HS-5 (cell line): ENCODE measurements at places on chromosomes 3 and 15.

DNA sequence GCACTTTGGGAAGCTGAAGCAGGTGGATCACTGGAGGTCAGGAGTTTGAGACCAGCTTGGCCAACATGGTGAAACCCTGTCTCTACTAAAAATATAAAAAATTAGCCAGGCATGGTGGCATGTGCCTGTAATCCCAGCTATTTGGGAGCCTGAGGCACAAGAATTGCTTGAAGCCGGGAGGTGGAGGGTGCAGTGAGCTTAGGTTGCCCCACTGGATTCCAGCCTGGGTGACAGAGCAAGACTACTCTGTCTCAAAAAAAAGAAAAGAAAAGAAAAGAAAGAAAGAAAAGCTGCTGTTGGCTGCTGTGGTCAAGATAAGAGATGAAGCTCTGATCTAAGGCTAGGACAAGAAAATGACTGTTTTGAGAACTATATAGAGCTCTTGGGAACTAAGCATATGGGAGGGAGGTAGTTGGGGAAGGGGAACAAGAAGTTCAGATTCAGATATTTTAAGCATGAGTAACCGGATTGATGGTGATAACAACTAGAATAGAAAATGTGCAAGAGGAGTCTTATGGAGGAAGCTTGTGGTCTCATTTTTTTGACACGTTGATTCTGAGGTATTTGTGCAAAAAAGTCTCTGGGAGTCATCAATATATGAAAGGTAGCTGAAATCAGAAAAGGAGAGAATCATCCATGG is 25.7 kb downstream of the DNAH12 start:
- peak; percentile 49 for DNase-seq

DNA sequence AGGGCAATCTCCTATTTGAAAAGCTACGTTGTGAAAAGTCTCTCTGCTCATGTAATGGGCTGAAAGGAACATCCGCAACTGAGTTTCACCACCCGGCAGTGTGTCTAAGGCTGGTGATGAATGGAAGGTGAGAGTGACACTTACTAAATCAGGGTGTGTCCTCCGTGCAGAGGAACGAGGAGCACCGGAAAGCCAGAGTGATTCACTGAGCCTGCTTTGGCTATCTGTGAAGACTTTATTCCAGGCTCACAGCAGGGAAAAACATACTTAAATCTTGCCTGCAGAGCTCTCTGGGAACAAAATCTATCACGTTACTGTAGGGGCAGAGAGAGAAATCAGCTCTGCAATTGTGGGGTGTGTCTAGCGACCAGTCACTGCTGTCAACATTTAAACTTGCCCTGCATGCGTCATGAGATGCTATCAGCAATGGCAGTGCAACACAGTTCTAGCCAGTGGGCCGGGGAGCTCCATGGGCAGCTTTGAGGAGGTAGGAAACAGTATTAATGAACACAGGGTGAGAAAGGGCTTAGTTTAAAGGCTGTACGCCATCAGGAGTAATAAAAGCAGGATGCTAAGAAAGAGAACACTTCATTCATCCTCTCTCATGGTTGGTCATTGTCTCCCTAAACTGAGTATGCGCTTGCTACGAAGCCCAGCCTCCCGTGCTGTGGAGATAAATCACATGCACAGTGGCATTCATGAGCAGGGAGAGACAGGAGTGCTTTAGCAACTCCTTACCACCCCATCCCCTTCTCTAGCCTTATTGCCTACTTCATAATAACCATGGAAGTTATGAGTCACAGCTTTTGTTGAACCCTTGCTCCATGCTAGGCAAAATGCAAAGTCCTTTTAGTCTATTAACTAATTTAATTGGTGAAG is 542.7 kb upstream of the ADAMTS9 start:
- no peak for DNase-seq

DNA sequence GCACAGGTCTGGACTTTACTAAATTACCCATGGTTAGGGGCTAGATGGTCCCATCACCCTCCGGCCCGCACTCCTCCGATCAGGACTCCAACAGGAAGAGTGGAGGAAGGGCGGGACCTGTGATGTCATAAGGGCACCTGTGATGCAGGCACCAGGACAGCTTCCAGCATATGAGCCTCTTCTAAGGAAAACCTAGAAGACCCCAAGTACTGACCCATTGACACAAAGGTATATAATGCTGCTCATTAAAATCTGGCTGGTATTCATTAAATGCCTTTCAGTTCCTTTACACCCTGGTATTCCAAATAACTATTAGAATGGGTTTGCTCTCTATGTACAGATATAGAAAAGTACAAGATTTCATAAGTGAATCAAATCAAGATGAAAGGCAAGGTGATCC is at the start of gene IQCF5:
Gene IQCF5, minus strand, starts transcription at position 101 of the 400 bp plus-strand sequence. Its CDS starts 70 bp downstream, at position 31.
- no peak for DNase-seq

DNA sequence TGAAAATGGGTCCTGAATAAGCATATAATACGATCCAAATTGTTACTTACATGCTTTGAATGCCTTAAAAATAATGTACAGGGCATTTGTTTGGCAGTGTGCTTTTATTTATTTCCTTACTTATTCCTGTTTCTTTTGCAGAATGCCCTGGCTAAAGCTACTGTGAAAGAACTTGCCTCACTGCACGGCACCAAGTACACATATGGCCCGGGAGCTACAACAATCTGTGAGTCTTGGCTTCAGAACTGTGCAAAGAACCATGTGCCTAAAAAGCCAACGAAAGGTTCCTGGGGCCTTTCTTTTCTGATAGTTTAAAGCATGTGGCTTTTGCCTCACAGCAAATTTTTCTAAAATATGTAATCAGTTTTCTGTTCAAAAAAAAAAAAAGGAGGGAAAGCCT is 7.8 kb upstream of the CPA3 start:
- DNase-seq, result no peak
